Fibroblast of the aortic adventitia (primary cell): ENCODE measurements at places on chromosomes 1 and 21. TPM values are rescaled to one million over a fixed set of nuclear protein-coding genes. Genes with fewer than 3 reads are reported as not detected.

- DNase-seq = no peak
These were observed 169.3 kb downstream of the CAMTA1 start for GRCh38 chr1:6954591-6954990.

- DNase-seq = no peak
These were observed 50.7 kb downstream of the ZZZ3 start for GRCh38 chr1:77631751-77632150.

GRCh38 chr21:42782723-42783242 lies 96.6 kb downstream of the WDR4 start:
- no peak for DNase-seq

DNA sequence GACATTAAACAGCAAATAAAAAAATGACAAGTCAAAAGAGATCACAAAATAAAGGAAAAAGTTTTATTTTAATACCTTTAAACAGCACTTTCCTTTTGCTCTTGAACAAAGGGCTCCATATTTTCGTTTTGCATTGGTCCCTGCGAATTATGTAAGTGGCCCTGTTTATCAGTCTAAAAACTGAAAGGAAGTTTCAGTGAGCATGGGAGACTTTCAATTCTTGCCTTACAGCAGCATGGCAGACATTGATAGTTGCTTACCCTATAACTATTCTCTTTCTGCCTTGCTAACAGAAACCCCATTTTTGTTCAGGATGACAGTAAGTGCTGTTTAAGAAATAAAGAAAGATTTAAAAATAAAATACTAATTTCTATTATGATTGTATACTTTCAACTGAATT lies 5.2 kb upstream of the SH3GLB1 start:
- no peak for DNase-seq

DNA sequence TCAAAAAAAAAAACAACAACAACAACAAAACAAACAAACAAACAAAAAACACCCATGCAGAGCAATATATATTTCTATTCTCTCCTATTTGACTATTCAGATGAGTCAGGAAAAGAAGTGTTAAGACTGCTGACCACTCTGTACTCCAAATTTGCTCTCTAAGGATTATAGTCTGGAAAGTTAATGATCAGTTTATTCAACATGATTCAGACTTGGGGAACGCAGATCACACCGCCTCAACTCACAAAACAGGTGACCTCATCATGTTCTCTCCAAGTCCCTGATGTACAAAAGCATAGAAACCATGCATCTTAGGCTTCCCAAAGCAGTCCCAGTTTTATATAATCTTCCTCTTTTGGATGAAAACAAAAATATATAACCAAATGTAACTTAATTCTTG lies 51.9 kb upstream of the PRRC2C start:
- peak; percentile 45 for DNase-seq

DNA sequence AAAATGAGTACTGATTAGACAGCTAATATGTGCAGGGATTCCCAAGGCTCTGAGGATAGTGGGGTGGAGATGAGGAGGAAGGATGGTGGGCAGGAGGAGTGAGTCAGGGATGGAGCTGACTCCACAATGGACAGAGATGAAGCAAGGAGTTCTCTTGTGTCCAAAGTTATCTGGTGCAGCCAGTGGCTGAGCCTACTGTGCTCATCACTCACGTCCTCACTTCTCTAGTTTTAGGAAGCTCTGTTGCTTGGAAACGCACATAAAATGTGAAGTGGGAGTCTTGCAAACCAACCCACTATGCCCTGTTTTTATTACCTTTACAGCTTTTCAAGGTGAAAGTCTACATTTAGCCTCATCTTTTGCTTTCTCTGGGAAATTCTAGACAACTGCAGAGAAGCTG lies 36.5 kb upstream of the SAMD13 start:
- DNase-seq = no peak

SPRR2A gene
- total RNA-seq = not detected in 2 replicates

A3GALT2 gene
- total RNA-seq = not detected in 2 replicates

MCOLN3 gene
- total RNA-seq = 0.90 and 2.3 TPM in 2 replicates
